ENCODE measurements at places on chromosomes 2 and 18.

- DNase-seq, result no peak
Measured at GRCh38 chr2:159855557-159856061, 57.6 kb upstream of the CD302 start.

GRCh38 chr2:88303865-88304264 is 133.7 kb downstream of the THNSL2 start:
- no peak for DNase-seq

DNA sequence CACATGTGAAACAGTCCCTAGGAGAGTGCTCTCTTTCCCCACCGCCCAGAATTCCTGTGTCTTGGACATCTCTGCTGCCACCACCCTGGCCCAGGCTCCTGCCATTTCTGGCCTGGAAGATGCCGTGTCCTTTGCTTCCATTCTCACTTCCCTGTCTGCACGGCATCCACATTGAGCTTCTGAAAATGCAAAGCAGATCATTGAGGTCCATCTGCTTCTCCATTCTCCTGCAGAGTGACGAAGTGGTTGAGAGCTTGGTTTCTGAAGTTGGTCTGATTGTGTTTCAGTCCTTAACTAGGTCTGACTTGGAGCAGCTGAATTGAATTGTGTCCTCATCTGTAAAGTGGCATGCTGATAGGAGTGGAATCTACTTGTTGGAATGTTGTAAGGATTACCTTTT is 98.7 kb upstream of the MGAT5 start:
- DNase-seq, result no peak

GRCh38 chr2:31467426-31467825 is 52.9 kb upstream of the XDH start:
- DNase-seq, result no peak

DNA sequence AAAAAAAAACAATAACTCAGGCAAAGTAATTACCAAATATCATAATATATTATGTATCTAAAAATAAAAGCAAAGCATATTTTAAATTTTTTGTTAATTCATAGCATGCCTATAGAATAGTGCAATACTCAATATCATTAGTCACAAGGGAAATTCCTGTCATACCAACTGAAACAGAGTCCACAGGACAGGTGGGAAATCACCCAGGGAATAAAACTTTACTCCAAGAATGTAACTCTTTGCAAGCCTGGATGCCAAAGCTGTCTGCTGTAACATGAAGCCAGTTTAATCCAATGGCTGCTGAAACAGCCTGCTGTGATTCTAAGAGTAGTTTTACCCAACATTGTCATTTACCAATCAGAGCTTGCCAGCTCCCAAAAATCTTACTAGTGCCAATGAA is 40.0 kb upstream of the SULT1C3 start:
- DNase-seq, result no peak

DNA sequence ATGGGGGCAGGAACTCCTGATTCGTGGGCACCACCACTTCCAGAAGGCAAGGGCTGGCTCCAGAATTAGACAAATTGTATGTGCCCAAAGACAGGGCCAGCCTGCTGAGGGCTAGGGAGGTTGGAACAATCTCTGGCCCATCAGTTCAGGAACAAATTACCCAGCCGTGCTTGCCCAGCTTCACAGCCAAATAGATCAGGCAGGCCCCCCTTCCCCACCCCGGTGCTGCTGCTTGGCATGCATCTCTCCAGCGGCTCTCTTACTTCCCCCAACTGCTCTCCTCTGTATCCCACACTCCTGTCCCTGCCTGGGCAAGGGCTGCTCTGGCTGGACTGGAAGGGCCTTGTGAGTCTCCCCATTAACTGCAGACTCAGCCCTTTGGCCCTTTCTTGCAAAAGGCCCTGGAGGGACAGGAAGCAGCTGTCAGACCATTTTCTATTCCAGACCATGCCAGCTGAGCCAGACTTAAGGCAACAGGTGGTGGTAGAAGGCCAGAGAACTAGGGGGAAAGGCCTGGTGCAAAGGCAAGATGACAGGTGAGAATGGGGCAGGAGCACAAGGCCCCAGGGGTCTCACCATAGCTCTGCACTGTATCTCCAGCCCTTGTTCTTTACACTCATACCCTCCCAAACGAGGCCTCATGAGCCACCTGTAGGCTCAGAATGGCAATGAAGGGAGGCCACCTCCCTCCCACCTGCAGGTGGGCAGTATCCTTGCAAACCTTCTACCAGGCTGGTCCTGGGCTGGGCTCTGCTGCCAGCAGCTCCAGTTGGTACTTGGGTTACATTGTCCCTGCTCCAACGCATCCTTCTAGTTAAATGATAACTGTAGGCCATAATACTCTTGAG is 30.7 kb upstream of the ACAA2 start:
- DNase-seq, result no peak

GRCh38 chr2:72340665-72341064 is 193.0 kb upstream of the CYP26B1 start:
- DNase-seq, result peak; percentile 5

GRCh38 chr18:2636126-2636631 is 19.3 kb upstream of the SMCHD1 start:
- peak; percentile 6 for DNase-seq

GRCh38 chr2:156585457-156585856 is 149.3 kb downstream of the GPD2 start:
- DNase-seq, result no peak

GRCh38 chr2:58638256-58638805 is 397.2 kb upstream of the FANCL start:
- no peak for DNase-seq

DNA sequence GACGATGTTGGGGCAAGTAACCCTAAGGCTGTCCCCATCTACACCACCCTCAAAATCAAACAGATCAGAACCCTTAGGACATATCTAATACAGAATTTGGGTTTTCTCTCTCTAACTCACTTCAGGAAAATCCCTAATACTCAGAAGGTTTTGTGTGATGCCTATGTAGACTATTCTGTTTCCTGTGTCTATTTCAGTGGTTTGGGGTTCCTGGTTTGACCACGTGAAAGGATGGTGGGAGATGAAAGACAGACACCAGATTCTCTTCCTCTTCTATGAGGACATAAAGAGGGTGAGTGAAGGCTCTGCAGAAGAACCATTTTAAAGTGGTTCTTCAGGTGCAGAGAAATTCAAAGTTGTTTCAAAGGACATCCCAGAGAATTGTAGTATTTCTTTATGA is 16.3 kb downstream of the SULT1C2 start:
- no peak for DNase-seq

DNA sequence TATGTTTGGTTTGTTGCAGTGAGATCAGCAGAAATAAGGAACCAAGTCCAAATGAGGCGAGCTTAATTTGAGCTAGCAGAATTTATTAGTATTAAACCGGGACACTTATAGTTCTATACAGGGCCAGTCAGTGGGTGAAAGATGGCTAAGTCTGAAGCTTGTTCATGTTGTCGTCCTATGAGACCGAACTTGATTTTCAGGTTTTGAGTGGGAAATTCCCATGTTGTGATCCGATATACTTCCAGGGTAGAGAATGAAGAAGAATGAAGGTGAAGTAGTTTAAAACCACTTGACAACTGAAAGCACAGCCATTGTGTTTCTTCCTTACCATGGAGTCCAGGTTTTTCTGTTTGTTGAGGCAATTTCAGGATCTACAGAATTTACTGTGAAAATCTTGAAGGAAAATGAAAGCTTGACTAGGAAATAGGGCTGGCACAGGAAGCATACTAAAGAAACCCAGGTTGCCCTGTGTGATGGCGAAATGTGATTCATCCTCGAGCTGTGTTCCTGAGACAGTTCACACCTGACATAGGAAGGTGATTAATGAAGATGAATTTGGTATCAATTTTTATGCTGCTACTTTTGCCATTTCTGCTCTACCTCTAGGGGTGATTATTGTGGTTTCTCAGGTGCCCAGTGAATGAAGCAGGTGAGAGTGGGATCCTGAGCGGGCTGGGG is 37.6 kb upstream of the MGAT5 start:
- no peak for DNase-seq

GRCh38 chr2:45046786-45047185 is 37.5 kb upstream of the SIX2 start:
- DNase-seq, result no peak

DNA sequence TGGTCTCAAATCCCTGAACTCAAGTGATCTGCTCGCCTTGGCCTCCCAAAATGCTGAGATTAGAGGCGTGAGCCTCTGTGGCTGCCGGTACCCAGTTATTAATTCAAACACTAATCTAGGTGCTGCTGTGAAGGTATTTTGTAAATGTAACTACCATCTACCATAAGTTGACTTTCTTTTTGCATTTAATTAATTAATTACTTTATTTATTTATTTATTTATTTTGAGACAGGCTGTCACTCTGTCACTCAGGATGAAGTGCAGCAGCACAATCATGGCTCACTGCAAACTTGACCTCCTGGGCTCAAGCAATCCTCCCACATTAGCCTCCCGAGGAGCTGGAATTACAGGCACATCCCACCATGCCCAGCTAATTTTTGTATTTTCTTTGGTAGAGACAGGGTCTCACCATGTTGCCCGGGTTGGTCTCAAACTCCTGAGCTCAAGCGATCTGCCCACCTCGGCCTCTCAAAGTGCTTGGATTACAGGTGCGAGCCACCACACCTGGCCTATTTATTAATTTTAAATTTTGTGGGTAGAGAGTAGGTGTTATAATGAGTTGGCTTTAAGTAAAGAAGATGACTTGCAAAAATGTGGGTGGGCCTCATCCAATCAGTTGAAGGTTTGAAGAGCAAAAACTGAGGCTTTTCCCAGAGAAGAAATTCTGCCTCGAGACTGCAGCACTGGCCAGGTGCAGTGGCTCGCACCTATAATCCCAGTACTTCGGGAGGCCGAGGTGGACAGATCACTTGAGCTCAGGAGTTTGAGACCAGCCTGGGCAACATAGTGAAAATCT is 17.3 kb upstream of the NMUR1 start:
- no peak for DNase-seq

DNA sequence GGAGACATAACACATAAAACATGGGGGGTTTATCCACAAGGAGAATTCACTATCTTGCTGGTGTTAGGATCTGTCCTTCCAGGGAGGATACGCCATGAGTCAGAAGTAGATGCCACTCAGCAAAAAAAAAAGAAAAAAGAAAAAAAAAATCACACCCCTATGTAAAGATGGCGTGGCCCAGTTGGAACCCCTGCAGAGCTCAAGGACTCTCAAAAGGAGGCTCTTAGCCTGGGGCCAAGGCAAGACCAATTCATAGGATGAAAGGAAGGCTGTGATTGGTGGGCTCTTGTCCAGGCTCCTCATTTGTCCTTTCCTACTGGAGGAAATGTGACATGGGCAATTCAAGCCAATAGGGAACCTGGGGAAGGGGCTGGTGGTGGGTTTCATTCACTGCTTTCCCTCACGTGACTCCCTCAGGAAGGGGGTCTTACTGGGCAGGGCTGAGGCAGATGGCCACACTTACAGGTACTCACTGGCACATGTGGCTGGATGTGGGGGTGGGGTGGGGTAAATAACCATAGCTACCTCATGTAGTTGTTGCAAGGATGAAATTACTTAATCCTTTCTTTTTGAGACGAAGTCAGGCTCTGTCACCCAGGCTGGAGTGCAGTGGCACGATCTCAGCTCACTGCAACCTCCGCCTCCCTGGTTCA is 38.7 kb upstream of the HAAO start:
- no peak for DNase-seq

DNA sequence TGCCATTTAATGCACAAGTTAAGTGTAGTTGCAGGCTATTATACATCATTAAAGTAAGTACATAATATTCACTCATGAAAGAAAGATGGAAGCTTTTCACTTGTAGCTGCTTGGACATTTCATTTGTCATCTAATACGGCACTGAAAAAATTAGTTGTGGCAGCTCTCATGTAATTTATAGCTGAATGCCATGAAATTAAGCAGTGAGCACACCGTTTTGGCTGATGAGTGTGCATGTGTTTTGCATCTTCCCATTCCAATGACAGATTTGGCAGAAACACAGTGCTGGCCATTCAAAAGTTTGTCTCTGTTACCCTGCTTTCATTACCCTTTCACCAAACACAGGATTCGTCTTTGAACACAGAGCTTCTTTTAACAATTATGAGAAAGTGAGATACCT is 174.0 kb downstream of the PTGR3 start:
- DNase-seq, result no peak

GRCh38 chr2:54423213-54423612 is 32.9 kb upstream of the SPTBN1 start:
- DNase-seq, result no peak

GRCh38 chr2:52145005-52145404 is 1113.1 kb upstream of the NRXN1 start:
- no peak for DNase-seq

DNA sequence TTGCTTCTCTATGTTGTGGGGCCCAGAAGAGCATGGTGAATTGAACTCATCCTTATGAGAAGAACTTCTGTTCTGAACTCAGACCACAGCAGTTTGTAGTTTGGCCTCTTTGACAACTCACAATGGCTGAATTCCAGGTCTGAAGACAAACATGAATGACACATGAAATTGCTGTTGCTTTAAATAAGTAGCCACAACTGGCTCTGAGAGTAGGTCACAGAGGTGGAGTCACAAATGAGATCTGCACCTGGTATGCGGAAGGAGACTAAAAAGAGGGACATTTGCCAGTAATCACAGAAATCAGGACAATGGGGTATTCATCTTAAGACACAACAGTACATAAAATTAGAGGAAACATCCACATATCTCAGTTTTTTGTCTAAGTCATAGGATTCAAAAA is 290.3 kb upstream of the MMADHC start:
- DNase-seq, result no peak

DNA sequence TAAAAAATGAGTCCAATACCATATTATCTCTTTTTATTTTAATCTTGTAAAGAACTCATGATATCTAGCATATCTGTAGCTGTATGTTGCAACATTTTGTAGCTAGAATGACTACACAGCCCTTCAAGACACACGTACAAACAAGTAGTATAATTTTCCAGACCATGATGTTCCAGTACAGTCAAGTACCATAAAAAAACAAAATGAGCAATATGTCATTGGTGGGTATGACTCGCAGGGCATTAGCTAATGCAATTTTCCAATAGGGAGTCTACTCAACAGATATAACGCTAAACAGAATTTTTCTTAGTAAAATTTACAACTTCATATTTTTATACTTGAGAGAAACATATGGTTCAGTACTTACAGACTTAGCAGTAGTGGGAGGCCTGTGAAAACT is 53.6 kb upstream of the UGP2 start:
- DNase-seq, result peak; percentile 17

- DNase-seq, result no peak
Measured at GRCh38 chr2:168626096-168626495, 170.0 kb downstream of the CERS6 start.

All from hindlimb muscle (tissue), 1 donor.